Stimulated activated naive B cell treated with anti-CD40 and anti-IgM and Interleukin-4, amounts not matched to agents 10 μg/mL and 1 μg/mL and 100 μg/mL, for 72 hours (primary cell): ENCODE measurements at places on chromosomes 1 and 21.

DNA sequence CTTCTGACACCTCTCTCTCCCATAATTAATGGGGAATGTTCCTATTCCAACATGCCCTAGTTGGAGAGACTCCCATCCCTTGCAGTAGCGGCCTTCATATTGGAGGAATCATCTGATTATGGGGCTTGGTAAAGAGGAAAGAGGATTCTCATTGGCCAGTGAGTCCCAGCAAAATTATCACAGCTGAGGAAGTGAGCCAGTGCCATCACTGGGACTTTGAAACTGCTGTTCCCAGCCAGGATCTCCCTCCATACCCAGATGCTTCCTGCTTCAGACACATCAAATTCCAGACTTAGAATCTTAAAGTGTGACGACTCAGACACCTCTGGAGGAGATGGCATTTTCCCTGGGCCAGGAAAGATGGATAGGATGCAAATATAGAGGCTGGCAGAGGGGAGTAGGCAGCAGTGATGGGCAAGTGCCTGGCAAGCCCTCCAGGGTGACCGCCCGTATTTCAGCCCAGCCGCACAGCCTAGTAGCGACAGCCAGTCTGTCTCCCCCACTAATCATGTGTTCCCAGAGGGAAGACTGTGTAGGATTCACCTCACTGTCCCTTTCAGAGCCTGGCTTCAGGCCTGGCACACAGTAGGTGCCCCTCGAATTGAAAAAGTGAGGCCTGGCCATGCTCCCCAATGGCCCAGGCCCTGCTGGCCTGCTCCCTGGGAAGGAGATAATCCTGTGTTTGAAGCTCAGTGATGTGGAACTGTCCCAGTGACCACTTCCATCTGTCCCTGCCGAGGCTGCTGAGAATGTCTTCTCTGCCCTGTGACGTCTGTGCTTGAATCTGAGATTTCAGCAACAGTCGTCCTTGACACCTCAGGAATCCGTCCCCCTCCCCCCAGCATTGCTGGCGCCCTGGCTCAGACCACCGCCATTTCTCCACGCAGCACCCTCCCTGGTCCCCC lies 41.2 kb upstream of the MAGOH start:
- DNase-seq, result no peak

- no peak for DNase-seq
Measured at GRCh38 chr1:99644279-99645004, 1.5 kb upstream of the PALMD start.

GRCh38 chr1:167839009-167839408 lies 74.9 kb downstream of the ADCY10 start:
- no peak for DNase-seq

- no peak for DNase-seq
Measured at GRCh38 chr1:118254491-118255425, 69.7 kb upstream of the SPAG17 start.

- no peak for DNase-seq
Measured at GRCh38 chr1:216945538-216946080, 222.4 kb upstream of the ESRRG start.

DNA sequence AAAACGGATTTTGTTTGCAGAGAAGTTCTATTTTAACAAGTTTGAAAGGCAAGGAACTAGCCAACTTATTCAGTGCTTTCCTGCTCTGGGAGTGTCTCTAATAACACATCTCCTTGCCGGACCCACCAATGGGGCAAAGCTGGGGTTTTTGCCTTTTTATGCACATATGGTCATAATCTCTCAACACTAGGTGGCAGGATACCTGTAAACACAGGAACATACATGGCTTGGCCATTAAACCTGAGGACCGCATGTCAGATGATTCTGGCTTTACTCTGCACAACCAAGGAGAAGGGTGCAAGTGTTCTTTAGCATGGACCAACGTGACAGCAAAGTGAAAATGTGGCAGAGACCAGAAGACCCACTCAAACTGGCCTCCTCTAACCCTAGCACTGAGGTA lies 4.9 kb downstream of the TMEM9 start:
- no peak for DNase-seq

- no peak for DNase-seq
Measured at GRCh38 chr1:229508823-229509337, 739 bp upstream of the NUP133 start.

- no peak for DNase-seq
Measured at GRCh38 chr1:177546346-177546745, 375.6 kb downstream of the BRINP2 start.

GRCh38 chr1:87899746-87900145 lies 571.1 kb downstream of the LMO4 start:
- no peak for DNase-seq
